ENCODE measurements at places on chromosomes 16 and 17.

GRCh38 chr16:15492091-15492740, 57.8 kb downstream of the BMERB1 start:
- no peak for DNase-seq

DNA sequence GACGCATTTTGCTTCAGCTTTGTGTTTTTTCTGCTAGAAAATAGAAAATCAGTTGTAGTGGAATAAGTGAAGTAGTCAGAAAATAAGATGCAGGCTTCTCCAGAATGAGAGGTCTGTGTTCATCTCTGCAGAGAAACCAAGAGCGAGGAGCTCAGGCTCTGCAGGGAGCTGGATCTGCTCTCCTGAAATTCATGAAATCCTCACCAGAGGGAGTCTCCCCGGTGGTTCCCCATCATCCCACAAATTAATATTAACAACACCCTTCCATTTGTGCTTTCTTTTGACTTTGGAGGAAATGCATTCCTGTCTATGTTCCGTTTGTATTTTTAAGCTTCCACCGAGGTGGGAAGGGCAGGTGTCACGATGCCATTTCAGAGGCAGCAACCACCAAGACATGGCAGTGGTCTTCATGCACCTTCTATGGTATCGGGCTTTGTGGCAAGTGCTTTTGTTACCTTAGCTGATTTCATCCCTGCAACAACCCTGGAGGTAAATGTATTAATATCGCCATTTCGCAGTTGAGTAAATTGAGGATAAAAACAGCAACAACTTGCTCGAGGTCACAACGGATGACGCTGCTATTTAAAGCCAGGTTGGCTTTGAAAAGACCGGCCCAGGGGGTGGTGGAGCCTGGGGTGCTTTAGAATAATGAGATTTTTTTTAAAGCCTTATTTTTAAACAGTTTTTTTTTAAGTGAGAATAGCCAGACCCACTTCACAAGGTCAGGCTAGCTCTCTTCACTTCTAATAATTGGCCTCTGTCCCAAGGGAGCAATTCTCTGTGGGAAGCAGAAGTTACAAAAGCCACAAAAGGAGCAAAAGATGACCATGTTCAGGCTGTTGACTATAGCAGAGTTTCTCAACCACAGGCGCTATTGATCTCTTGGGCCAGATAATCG, 367.6 kb upstream of the ERCC4 start:
- DNase-seq, result no peak

DNA sequence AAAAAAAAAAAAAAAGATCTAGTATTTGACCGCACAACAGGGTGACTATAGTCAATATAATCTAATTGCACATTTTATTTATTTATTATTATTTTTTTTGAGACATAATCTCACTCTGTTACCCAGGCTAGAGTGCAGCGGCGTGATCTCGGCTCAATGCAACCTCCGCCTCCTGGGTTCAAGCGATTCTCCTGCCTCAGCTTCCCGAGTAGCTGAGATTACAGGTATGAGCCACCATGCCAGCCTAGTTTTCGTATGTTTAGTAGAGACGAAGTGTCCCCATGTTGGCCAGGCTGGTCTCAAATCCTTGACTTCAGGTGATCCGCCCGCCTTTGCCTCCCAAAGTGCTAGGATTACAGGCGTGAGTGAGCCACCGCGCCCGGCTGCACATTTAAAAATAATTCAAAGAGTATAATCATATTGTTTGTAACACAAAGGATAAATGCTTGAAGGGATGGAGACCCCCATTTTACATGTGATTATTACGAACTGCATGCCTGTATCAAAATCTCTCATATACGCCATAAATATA, 794 bp downstream of the ANKS3 start:
- no peak for DNase-seq

DNA sequence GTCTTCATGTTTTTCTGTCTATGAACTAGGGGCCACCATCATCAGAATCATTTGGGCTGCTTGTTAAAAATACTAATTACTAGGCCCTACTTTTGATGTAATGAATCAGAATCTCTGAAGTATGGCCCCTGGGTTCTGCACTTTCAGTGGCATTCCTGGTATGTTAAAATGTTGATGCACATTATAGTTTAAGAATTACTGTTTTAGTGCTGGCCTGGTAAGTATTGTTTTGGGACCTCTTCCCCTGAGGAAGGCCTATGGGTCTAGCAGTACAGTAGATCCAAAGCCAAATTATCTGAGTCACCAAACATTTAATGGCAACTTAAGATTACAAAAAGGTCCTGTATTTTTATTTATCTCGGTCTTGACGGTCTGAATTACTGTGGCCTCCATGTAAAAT, 58.8 kb downstream of the AP2B1 start:
- no peak for DNase-seq

- DNase-seq, result no peak
These were observed 2.2 kb downstream of the MIEF2 start for GRCh38 chr17:18262641-18263040.

- DNase-seq, result no peak
These were observed 61.5 kb downstream of the HELZ start for GRCh38 chr17:67183531-67183930.
